T-helper 2 cell (primary cell): ENCODE measurements at places on chromosomes 4 and X.

- no peak for DNase-seq
Measured at GRCh38 chrX:27591938-27592337, 1.8 kb downstream of the DCAF8L2 start.

- DNase-seq: no peak
Measured at GRCh38 chrX:7647831-7648230, 195.1 kb upstream of the VCX start.

DNA sequence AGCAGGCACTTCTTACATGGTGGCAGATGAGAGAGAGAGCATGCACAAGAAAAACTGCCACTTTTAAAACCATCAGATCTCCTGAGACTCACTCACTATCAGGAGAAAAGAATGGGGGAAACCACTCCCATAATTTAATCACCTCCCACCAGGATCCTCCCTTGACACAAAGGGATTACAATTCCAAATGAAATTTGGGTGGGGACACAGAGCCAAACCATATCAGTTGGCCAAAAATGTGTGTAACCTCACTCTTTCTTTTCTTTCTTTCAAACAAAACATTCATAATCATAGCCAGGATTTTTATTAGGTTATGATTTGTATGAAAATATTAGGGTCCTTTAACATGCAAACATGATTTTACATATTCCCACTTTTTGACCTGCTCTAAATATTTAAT is 222.1 kb downstream of the PCDH18 start:
- no peak for DNase-seq

GRCh38 chrX:38675856-38676255 is 114.5 kb downstream of the TSPAN7 start:
- no peak for DNase-seq

GRCh38 chrX:13518126-13518525 is 51.3 kb upstream of the EGFL6 start:
- DNase-seq: no peak

GRCh38 chrX:111519215-111519614 is 7.8 kb downstream of the SERTM2 start:
- no peak for DNase-seq

DNA sequence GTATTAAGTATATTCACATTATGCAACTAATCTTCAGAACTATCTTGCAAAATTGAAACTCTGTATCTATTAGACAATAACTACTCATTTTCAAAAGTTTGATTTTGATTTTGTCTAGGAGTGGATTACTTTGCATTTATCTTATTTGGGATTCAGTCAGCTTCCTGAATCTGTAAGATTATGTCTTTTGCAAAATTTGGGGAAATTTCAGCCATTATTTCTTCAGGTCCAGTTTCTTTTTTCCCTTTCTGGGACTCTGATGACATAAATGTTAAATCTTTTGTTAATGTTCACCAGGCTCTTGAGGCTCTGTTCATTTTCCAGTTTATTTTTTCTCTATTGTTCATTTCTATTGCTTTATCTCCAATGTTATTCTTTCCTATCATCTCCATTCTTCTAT is 15.0 kb downstream of the RPS6KA3 start:
- DNase-seq: no peak

- DNase-seq: no peak
Measured at GRCh38 chrX:110175146-110175545, 142.7 kb downstream of the AMMECR1 start.

- no peak for DNase-seq
Measured at GRCh38 chr4:82584931-82585330, 23.1 kb upstream of the TMEM150C start.

DNA sequence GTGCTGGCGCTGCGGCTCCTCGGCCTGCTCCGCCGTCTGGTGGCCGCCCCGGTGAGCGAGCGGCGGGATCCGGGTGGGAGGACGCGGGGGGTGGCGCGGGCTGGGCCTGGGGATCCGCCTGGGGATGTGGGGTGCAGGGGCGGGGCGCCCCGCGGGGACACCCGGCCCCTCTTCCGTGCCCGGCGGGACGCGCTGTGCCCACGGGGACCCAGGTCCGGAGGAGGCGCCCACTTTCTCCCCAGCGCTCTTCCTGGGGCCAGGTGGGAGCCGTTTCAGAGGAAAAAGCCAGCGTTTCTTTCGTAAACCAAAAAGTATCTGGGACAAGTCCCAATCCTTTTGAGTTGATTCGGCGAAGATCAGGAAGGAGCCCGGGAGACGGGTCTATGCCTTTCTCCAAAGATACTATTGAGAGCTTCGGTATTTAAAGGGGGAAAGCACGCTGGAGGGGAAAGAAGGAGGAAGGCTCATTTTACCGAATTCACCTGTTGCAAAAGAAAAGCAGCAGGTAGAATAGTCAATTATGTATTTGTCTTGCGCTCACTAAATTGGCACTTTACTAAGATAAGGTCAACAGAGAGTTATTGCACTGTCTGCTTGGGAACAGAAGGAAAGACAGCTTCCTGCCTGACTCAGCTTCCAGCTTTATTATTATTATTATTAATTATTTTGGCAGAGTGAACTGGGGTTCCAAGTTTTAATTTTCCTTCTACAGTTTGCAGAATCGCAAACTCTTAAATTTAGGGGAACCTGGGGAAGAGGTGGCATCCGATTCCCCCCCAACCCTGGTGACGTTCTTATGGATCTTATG is 81.5 kb upstream of the CD99 start:
- no peak for DNase-seq

DNA sequence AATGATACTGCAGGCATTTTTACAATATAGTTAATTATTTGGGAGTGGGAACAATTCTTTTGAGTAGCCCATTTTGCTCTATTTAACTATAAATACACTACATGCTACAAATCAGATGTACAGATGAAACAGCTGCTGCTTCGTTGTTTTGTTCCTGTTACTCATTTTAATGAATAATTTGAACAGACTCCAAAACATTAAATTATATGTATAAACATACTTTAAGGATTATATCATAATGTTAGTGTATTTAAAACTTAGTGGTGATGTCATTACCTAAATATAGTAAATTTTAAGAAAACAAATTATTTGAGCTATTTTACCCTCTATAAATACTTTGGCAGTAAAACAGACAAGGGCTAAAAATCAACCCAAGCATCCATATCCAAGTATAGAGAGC is 60.7 kb downstream of the GAB1 start:
- DNase-seq: no peak

- DNase-seq: no peak
Measured at GRCh38 chrX:2521927-2522386, 21.2 kb upstream of the DHRSX start.

DNA sequence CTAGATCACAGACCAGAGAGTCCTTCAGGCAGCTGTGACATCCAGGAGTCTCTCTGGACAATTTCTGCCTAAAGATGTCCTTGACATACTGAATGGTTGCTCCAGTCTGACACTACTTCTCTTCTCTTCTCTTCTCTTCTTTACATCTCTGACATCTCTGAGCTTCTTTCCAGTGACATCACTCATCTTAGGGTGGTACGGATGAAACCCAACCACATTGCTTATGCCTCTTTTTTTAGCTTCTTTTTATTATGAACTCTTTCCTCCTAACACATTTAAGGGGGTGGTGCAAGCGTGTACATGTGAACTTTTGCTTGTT is 39.4 kb upstream of the IRF2 start:
- DNase-seq: no peak

DNA sequence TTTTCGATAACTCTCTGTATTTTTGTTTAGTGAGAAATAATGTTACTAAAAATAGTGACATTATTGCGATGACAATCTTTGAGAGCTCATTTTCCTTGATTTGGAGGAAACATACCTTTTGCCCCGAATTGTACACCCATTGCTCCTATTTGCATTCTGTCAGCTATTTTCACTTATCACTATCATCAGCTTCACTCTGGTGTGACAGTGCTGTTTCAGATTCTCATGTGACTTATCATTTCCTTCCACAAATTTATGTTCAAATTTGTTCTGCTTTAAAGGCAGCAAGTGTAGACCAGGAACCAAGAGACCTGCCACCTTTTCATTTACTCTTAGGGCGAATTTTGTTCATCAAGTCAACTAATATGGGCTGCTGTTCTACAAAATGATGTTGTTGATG is 179.4 kb downstream of the RBM46 start:
- no peak for DNase-seq

- no peak for DNase-seq
Measured at GRCh38 chr4:52856801-52857200, 5.3 kb upstream of the RASL11B start.

DNA sequence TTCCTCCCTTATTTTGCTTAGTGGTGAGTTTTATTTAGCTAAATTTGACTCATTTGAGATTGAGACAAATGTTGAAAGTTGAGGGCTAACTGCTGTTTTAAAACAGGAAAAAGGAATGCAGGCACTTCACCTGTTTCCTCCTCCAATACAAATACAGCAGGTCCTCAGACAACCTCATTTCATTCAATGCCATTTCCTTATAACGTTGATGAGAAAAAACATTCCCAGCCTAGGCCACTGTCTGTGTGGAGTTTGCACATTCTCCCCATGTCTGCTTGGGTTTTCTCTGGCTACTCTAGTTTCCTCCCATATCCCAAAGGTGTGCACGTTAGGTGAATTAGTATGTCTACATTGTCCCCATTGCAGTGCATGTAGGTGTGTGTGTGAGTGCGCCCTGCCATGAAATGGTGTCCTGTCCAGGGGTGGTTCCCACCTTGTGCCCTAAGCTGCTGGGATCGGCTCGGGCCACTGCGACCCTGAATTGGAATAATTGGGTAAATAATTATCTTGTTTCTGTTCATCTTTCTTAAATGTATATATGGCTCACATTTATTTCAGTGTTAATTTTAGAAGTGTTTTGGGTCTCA is 21.9 kb downstream of the SMAD1 start:
- no peak for DNase-seq

- no peak for DNase-seq
Measured at GRCh38 chr4:186770481-186771175, 47.0 kb upstream of the FAT1 start.
